CD4-positive, alpha-beta T cell treated with Interleukin-17A for 4 hours (primary cell): ENCODE measurements at places on chromosomes 2 and 18.

DNA sequence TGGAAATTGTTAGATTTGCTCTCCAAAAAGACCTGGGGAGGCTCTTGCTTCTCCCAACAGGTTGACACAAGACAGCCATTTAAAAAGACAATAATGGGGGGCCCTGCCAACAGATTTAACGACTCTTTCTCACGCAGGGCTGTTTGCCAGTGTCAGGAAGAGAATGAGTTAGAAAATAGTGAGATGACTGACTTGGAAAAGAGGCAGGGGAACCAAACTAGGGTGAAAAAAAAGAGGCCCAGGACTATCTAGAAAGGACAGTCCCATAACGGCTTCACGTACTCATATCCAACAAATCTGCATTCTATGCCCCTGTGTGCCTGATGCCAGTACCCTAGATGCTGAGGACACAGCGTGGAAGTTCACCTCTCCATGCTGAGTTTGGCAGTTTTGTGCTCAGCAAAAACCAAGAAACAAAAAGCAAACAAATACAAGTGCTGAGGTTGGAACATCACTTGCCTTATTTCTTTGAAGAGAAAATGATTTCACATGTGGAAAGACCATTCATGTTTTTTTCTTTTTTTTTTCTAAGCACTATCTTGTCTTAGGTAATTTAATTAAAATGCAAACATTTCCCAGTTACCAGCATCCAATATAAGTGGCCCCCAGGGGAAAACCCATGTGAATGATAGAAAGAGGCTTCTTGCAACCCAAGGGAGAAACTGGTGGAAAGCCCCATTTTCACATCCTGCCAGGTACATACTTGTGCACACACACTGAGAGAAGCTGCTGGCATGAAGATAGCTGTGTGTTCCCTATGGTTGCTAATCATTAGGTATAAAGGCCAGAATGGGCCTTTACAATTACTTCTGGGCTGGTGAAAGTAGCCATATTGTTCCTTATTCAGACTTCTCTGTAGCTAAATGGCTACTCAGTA lies 10.6 kb upstream of the WIPF1 start:
- DNase-seq = peak; percentile 38

DNA sequence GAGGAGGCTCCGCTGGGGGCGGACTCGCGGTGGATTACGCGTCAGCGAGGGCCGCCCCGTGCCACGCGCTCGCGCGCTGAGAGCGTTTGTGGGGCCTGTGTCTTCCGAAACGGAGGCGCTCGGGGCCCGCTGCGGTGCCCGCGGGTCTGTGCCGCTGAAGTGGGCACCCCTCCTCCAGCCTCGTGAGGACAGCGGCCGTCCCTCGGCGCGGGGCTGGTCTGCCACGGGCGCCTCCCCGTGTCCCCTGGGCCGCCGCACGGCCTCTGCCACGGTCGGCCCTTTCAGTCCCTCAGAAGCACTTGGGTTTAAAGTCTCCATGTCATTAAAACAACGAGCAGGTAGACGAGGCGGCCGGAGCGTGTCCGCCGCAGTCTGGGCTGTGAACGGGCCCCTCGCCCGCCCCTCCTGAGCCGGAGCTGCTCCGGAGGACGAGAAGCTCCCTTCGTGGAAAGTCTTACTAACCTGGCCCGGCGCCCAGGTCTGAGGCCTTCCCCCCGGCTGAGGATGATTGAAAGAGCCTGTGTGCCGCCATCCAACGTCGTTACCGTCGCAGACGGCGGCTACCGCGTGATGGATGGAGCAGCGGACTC lies 97.6 kb downstream of the NFATC1 start:
- DNase-seq = no peak

DNA sequence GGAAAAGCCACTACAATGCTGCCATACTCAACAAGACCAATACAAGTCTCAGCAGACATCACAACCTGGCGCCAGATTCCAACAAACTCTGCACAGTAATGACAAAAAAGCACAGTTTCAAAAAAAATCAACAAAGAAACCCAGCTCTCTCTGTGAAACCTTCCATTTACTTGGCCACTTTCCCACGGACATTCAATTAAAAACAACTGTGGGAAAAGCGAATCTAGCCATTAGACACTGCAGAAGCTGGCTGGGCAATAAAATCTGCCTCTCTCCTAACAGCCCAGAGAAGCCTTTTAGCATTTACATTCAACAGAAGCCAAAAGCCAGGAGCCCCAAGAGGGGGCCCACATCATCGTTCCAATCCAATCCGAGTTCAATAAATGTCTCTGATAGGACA lies 128.9 kb downstream of the HDAC4 start:
- no peak for DNase-seq

DNA sequence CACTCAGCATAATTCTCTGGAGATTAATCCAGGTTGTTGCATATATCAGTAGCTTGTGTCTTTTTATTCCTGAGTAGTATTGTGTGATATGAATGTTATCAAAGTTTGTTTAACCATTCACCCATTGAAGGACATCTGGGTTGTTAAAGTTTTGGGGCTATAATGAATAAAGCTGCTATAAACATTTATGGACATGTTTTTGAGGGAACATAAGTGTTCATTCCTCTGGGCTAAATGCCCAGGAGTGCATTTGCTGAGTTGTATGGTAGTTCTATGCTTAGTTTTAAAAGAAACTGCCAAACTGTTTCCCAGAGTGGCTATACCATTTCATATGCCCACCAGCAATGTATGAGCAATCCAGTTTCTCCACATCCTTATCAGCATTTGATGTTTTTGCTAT lies 21.8 kb upstream of the KCNJ13 start:
- DNase-seq = no peak

DNA sequence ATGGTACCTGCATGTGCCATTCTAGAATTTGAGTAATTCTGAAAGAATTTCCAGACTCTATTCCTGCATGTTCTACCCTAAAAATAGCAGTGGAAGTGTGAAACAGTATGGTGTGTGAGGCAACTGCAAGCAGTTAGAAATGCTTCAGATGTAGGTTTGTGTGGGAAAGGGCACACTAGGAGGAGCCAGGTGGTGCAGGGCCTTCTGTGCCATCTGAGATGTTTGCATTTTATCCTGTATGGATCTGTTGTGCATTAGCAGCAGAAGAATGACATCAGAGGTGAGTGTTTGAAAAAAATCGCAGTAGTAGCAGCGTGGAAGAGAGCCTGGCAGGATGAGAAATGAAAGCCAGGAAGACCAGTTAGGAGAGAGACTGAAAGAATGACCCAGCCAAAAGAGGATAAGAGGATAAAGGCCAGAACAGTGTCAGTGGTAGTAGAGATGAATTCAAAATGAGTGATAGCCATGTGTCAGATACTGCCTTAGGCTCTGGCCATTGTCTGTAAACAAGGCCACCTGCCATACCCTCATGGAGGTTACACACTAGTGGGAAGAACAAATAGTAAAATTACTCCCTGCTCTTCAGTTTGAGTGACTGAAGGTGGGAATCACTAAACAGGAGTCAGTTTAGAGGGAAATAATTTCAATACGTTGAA lies 142.2 kb downstream of the PKP4 start:
- no peak for DNase-seq

DNA sequence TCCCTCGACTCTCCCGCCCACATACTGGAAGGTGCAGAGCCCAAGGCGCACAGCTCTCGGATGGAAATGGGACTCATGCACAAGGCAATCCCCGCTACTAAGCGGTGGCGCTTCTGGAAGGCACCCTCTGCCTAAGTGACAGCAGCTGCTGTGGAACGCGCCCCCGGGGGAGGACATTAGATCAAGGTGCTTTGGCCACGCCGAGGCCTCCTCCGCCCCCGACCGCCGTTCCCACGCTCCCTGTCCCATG lies 202 bp downstream of the MCEE start:
- DNase-seq = no peak

DNA sequence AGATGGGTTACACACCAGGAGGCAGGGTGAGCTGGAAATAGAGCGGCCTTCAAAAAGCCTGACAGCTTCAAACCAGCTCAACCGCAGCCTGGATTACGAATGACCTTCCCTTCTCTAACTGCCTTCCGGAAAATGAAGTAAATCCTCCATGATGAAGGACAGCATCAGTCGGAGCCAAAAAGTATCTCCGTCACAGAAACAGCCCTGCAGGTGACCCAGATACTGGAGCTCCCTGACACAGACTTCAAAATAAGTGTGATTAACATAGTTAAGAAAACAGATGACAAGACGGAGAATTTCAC lies 10.3 kb upstream of the CIB4 start:
- DNase-seq = no peak

DNA sequence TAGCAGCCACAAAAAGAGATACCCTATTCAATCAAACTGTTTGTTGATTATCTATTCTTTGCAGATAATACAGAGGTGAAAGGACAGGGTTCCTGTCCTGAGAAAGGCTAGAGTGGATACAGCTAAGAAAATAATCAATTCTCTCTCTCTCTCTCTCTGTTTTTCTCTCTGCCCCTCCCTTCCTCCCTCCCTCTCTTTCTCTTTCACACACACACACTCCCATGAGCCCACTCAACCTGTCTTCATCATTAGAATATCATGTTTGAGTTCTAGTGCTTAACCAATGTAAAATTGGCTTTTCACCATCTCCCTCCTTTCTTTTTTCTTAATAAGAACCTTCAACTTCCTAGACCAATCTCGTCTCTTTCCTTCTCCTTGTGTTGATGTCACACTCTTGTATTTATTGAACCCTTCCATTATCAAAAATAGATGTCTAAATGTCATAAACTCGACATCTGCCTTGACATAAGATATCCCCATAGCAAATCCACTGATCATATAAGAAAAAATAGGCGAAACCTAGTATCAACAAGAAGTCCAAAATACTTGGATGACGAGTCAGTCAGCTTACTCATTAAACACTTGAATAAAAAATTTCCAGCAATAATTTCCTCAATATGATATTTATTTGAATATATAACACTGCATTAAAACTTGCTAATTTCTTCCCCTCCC lies 42.8 kb upstream of the CYTIP start:
- no peak for DNase-seq

GRCh38 chr2:110819711-110820110 lies 87.3 kb downstream of the ACOXL start:
- DNase-seq = no peak

DNA sequence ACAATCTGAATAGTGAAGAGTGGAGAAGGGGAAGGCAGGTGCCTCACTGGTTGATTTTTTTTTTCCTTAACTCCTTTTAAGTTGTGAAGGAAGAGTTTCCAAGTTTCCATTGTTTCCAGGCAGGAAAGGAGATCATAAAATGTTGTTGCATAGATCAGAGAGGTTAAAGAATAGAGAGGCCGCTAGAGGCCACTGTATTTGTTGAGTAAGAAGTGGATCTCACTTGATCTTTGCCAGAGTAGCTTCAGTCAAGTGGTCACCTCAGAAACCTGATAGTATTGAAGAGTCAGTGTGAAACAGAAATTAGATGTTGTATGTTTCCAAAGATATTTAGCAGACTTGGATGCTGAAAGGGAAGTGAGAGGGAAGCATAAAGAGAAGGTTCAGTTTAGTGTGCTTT lies 17.6 kb downstream of the CTNNA2 start:
- DNase-seq = no peak

DNA sequence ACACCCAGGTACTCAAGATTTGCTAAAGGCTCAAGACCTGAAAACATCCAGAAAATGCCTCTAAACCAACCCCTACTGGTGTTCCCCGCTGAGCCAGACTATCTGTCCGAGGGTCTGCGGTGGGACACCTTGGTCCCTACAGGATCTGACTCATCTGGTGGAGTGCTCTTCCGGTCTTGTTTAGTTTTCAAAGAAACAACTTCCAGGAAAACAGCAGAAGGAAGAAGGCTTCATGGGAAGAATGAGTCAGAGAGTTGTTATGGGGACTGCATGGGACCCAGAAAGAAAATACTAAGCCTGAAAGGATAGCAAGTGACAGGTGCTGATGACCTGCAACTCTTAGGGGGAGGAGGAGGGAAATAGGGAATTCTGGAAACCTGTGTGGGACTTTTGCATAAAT lies 41.3 kb downstream of the ZFP36L2 start:
- DNase-seq = no peak

DNA sequence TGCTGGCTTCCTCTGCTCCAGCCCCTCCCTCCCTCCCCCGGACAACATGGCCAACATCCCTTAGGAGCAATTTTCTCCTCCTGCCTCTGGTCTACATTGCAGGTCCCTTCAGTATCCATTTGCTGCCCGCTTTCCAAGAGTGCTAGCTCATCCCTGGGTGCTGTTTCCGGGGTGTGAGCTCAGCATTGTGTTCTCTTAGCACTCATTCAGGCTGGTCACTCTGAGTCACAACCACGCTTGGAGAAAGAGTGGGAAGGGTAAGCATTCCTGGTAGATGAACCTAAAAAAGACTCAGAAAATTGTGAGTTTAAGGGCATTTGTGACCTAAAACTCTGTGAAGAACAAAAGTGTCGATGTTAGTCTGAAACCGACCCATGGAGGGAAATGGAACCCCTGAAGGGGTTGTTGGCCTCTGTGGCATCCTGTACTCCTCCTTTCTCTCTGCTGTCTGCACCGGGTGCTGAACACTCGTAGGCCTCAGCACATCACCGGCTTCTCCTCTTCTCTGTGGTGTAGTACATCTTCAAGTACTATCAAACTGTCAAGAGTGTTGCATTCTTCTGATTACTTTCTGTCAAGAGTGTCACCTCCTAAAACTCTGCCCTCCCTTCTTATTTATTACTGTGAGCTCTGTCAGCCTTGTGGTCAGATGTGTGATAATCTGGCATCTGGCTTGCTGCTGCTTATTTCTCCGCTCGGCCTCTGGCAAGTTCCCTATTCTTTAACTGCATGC lies 73.0 kb downstream of the CTNNA2 start:
- DNase-seq = no peak

GRCh38 chr2:222641336-222641735 lies 14.6 kb downstream of the FARSB start:
- no peak for DNase-seq

- no peak for DNase-seq
Measured at GRCh38 chr2:207418419-207418818, 111.3 kb upstream of the CREB1 start.

- no peak for DNase-seq
Measured at GRCh38 chr2:15457868-15458267, 103.3 kb downstream of the NBAS start.

- no peak for DNase-seq
Measured at GRCh38 chr2:102112271-102112670, 30.3 kb upstream of the IL1R1 start.

- no peak for DNase-seq
Measured at GRCh38 chr2:196076778-196077568, 8.3 kb upstream of the DNAH7 start.

- no peak for DNase-seq
Measured at GRCh38 chr2:125707611-125708010, 948.3 kb upstream of the GYPC start.

GRCh38 chr2:172702451-172702850 lies 33.2 kb upstream of the RAPGEF4 start:
- DNase-seq = no peak

DNA sequence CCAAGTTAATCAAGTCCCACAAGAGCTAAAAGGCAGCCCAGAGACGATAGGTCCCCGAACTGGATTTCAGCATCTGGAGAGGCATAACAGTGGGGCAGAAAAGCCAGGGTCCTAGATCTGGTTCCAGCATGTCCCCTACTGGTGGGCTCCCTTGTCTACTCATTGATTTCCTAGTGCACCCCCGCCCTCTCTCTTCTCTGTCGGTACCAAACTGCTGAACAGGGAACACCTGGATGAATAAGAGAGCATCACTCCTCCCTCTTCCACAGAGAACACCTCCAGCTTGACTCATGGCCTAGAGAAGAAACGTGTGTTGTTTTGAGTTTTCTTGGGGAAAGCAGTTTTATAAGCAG lies 101.3 kb downstream of the FOXI3 start:
- DNase-seq = no peak
